Mesothelial cell of epicardium (in vitro differentiated cells): ENCODE measurements at places on chromosomes 1 and 21.
A peak's percentile ranks its signal among the peaks of the same experiment; 100 is the strongest.

DNA sequence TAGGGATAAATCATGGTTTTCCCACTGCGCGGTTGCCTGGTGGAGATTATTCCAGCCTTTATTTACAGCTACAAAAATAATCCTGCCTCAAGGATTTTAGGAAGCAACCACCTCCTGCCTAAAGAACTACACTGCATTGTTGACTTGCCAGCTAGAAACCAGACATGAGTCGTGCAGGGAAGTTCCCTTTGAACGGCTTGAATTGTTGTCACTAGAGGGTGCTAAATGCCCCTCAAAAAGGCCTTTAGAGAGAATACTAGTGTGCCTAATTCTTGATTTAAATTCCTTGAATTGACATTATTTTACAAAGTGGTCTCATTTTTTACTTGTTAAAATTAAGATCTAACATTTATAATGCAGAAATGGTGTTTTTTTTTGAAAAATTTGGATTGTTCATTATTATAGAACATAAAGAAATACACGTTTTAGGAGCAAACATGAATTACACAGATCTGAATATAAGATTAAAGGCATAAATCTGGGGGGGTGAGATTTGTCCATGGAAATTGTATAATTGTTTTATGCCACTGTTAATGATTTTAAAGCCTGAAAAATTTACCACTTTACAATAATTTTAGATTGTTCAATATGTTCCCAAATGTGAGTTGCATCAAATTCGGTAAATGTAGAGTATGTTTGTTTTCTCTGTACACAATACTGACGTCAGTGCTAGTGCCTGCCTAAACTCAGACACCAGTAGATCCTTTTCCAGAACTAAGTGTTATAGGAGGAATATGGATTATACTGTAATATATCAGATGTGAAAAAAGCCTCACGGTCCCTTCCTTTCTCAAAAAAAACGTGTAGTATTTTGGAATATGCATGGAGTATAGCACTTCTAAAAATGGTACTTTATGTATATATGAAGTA, 7.6 kb upstream of the ERG start:
- DNase-seq: no peak

DNA sequence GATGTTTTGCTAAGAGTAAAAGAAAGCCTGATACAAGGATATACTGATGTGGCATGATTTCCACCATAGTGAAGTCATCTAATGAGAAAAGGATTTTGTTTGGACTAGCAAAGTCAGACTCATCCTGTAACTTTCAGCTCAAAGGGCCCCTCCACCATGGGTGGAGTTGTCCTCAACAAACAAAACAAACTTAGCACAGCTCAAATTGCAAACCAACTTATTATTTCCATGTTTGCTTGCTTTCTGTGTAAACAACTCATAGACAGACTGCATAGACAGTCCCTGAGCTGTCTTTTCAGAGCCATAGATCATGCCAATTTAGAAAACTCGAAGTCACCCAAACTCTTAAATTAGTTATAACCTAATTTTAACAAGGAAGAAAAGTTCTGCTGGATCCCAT, 69.4 kb upstream of the VAV3 start:
- DNase-seq: no peak

GRCh38 chr1:38452246-38452645, 405.7 kb upstream of the POU3F1 start:
- no peak for DNase-seq

DNA sequence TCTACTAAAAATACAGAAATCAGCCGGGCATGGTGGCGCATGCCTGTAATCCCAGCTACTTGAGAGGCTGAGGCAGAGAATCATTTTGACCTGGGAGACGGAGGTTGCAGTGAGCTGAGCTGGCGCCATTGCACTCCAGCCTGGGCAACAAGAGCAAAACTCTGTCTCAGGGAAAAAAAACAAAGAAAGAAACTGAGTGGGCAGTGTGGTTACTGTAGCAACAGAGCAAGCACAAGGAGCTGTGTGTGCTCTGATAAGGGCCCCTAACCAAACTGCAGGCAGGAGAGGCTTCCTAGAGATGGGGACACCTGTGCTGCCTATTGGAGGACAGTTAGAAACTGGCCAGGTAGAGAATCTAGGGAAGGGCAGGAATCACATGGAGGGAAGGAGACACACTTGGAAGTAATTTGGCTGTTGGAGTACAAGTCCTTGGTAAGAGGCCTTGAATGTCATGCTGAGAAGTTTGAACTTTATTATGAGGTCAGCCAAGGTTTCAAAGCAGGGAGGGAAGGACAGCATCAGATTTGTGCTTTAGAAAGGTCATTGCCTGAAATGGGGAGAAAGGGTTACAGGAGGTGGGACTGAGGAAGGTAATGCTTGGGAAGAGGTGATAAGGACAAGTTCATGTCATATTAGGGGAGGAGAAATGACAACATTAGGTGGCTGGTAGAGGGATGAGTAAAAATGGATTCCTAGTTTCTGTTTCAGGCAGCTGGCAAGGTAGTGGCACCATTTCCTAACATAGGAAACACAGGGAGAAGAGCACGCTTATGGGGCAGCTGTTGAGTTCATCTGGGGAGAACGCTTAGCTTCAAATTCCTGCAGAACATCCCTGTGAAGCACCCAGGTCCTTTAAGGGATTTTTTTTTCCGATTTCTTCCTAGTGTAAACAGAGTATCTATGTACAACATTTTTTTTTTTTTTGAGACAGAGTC, 69.2 kb upstream of the ARTN start:
- DNase-seq: no peak

- DNase-seq: no peak
Observed at GRCh38 chr1:88219521-88219920, 464.6 kb upstream of the PKN2 start.

GRCh38 chr21:28826569-28826968, 166.1 kb downstream of the LTN1 start:
- DNase-seq: no peak

- DNase-seq: peak; percentile 71
Observed at GRCh38 chr1:159188375-159188788, 16.3 kb upstream of the ACKR1 start.

GRCh38 chr1:174812656-174813055, 187.1 kb upstream of the CACYBP start:
- DNase-seq: no peak

DNA sequence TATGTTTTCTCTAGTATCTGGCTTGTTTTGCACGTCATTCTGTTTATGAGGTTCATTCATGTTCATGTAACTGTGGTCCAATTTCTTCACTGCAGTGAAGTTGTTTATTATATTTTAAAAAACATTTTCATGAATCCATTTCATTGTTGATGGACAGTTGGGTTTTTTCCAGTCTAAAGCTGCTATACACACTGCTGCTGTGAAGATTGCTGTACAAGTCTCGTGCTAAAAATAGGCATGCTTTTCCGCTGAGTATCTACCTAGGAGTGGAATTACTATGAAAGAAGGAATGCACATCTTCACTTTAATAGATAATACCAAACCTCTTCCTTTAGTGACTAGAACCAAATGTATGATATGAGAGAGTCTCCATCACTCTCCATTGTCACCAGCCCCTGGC, 49.0 kb upstream of the ETS2 start:
- DNase-seq: no peak

- DNase-seq: no peak
Observed at GRCh38 chr1:64956733-64957441, 9.5 kb downstream of the JAK1 start.

GRCh38 chr21:44360159-44360558, 6.7 kb downstream of the TRPM2 start:
- no peak for DNase-seq

DNA sequence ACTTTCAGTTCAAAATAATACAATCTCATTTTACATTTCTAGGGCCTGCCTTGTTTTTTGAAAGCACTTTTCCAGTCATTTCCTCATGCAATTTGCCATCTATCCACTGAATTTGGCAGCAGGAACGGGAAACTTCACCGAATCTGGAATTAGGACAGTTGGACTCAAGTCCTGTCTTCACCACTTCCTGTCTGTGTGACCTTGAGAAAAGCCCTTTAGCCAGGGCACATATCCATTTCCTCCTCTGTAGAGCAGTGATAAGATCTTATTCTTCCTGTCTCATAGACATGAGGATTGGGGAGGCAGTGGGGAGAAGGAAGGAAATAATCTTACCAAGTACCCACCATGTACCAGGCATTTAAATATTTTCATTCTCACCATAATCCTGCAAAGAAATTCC, 12.0 kb downstream of the VAV3 start:
- DNase-seq: no peak

DNA sequence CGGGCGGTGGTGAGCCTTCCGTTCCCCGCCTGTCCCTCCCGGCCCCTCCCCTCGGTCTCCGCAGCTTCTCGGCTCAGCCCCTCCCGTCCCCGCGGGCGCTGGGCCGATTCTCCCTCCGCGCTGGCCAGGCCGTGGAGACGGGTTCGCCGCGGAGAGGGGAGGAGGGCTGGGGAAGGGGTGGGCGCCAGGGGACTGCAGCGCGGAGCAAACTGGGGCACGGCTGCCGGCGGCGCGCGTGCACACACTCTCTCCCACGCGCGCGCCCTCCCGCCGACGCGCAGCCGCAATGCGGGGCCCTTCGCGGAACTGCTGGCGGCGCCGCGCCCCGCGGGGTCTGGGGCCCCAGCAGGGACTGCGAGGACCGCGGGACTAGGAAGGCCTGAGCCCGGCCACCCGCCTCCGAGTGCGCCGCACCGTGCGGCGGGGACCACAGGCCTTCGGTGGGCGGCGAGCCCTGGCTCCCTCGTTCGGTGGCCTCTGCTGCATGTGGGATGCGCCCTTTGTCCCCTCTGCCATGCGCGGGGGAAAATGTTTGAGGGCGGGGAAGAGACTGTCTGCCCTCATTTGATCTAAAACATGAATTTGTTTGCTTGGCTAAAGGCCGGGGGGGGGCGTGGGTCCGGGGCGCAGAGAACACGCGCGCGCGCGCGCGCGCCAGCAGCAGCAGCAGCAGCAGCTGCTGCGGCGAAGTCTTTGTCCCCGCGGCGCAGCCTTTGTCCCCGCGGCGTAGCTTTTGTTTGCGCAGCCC, 90.7 kb upstream of the VAMP3 start:
- peak; percentile 73 for DNase-seq

- no peak for DNase-seq
Observed at GRCh38 chr21:15472108-15473040, 257.4 kb upstream of the USP25 start.

DNA sequence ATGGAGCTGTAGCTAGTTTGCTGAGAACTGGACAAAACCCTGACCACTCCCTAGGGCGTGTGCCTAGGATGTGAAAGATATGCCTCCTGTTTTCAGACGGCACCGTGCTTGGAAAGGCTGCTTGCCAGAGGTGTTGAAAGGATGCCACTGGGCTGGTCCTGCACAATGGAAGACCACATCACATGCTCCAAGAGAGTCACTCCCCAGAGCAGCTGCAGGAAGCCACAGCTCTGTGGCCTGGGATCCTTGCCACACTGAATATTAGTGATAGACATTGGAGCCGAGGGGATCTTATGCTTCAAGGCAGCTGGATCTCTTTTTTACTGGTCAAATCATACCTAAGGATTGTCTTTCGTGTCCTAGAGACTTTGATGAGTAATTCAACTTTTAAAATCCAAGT, 6.6 kb upstream of the APP start:
- no peak for DNase-seq

DNA sequence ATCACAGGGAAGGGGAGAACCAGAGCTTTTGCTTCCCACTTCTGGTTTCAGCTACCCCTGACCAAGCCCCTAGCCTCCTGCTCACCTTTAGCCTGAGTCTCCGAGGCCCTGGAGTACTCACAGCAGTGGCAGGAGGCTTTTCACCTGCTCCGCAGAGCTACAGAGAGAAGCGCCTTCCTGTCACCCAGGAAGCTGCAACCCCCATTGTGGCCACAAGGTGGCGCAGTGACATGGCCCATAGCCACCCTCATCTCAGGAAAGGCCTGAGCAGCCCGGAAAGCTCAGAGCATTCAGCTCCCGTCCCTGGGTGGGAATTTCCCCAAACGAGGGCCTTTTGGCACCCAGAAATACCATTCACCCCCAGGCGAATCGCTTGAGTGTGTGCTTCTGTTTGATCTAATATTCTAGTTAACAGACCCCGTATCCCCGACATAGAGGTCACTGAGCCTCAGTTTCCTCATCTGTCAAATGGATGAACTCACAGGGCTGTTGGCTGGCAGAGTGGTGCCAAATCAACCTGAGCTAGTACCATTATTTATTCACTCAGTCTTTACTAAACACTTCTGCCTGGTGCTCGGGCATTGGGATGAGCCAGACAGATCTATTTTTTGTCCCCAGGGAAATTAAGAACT, 25.3 kb downstream of the A3GALT2 start:
- DNase-seq: peak; percentile 95

DNA sequence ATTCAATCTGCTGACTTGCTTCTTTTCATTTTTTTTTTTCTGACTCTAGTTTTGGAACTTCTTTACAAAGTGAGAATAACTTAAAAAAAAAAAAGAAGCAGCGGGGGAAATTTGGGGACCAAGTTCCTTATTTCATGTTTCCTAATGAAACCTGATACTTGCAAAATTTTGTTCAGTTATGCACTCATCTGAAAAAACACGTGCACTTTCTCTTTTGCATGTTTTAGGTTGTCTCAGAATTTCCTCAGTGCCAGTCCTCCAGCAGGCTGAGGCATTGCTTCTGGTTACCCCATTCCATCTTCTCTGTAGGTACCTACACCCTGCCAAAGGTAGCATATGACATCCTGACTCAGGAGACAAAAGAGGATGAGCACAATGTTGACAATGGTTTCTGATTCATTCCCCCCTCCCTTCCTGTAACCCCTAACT, 299.7 kb downstream of the GRIK1 start:
- no peak for DNase-seq

- peak; percentile 45 for DNase-seq
Observed at GRCh38 chr1:240691909-240692705, 80.2 kb upstream of the GREM2 start.

GRCh38 chr1:3773572-3774275, 1.2 kb downstream of the SMIM1 start:
- no peak for DNase-seq

DNA sequence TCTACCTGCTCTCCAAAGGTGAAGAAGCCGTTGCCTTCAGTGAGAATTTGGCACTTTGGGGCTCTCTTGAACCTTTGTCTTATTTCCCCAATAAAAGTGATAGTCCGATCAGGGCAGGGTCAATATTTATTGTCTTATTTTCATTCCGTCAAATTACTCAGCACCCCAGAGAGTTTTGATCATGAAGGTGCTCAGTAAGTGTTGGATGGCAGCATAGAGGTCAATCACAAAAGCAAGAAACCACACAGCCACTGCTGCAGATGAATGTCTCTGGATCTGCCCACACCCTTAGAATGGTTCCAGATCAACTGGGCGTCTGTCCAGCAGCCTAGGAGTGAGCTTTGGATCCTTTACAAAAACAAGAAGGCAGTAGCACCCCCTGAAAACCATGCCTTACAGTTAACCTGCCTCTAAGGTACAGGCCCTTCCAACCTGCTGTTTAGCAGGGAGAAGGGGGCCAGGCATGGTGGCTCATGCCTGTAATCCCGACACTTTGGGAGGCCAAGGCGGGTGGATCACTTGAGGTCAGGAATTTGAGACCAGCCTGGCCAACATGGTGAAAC, 97.3 kb downstream of the PSMG1 start:
- no peak for DNase-seq

GRCh38 chr1:22888320-22889075, 84.2 kb downstream of the LACTBL1 start:
- no peak for DNase-seq

DNA sequence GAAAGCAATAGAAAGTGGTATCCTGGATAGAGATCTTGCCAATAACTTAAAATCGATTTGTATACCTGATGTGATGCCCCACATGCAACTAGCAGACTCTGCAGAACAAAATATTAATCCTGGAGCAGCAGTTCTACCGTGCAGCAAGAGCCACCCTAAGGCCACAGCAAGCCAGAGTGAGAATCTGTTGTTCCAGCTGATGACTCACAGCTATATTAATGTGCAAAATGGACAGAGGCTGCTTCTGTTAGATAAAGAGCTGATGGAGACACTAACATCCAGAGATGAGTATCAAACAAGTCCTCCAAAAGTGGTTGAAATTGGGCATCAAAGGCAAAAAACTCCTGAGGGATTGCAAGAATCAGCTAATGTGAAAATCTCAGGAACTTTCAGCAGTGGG, 127.8 kb downstream of the MACF1 start:
- no peak for DNase-seq
